Inflammatory macrophage treated with lipopolysaccharide for 4 hours (primary cell): ENCODE measurements at places on chromosomes 2 and 18.
A peak's percentile ranks its signal among the peaks of the same experiment; 100 is the strongest.

GRCh38 chr18:12306752-12307700 is 1.0 kb upstream of the TUBB6 start:
- peak; percentile 56 for DNase-seq

DNA sequence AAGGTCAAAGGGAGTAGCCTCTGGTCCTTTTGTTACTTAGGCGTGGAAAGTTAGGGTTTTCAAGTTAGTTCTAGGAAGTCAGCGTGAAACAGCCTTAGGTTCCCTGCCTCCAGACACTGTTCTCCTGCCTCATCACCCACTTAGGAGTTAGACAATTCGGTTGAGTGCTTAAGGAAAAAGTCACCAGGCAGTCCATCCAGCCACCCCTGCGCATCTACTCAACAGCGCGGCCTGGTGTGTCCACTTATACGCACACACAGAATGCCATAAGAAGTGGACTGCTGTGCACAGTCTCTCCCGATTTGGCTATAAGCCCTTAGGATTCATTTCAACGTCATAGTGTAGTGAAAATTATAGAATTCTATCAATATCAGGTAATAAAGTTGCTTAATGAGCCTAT is 470.8 kb upstream of the TNP1 start:
- no peak for DNase-seq

- DNase-seq: peak; percentile 74
Observed at GRCh38 chr2:24652265-24653182, 140.7 kb downstream of the PTRHD1 start.

DNA sequence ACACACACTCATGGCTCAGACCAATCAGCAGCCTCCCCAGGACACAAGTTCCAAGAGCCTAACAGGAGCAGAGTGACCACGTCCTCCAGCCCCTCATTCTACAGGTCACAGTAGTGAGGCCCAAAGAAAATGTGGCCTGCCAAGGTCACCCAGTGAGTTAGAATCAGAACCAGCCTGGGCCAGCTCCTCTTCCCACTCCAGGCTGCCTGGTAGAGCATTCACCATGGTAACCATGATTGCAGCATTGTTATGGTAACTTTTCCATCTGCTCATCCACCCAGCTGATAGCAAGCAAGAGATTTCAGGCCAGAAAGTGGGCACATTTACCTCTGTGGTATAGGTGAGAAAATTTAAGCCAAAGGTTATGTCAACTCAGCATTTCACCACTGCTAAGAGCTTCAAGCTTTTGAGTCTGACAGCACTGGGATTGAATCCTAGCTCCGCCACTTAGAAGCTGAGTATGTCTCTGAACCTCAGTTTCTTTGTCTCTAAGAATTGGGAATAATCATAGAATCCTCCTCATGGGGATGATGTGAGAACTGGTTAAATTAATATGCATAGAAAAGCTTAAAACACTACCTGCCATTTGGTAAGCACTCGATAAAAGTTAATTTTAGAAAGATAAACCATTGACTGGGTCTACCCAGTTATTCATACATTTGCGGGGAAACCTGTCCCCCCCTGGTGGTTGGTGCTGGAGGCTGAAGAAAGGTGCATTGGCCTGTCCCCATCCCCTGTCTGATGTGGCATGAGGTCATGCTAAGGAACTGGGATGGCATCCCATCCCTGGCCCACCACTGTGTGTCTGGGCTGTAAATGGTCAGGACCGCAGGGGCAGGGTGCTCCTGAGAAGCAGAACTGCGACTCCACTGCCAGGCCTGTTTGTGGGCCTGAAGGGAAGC is 181.5 kb downstream of the KLHL29 start:
- no peak for DNase-seq

GRCh38 chr2:145623136-145623535 is 1103.2 kb upstream of the ZEB2 start:
- DNase-seq: no peak

GRCh38 chr2:71458413-71459083 is 5.2 kb downstream of the DYSF start:
- DNase-seq: peak; percentile 28

GRCh38 chr2:9244985-9245544 is 38.5 kb downstream of the ASAP2 start:
- no peak for DNase-seq
